Hematopoietic multipotent progenitor cell treated with erythropoietin and hydrocortisone succinate and interleukin-3 and kit ligand, for 17 days (in vitro differentiated cells): ENCODE measurements at places on chromosomes 5 and 9.

DNA sequence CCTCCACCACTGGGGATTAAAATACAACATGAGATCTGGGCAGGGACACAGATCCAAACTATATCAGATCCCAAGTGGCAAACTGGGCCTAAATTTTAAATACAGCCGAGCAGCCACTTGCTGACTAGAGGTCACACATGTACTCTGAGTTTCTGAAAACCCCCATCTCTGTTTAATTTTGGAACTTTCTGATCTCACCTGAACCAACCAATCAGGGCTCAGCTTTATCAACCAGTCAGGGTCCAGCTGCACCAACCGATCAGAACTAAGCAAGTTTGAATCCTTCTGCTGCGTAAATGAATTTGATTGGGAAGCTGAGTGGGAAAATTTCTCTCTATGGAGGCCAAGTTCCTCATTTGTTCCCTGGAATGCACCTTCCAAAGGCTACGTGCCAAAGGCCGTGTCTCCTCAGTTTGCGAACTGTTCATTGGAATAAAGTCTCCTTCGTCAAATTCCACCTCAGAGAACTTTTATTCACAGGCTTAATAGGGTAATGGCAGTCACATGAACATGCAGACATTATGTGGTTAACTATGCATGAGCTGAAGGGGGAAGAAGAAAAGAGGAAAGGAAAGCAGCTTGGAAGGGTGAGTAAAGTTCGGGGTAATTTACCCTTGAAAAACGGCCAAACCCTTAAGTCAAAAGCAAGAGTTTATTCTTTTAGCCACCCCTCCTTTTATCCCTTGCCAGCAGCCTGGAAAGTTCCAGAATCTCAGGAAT, 3.7 kb downstream of the CD180 start:
- no peak for DNase-seq

DNA sequence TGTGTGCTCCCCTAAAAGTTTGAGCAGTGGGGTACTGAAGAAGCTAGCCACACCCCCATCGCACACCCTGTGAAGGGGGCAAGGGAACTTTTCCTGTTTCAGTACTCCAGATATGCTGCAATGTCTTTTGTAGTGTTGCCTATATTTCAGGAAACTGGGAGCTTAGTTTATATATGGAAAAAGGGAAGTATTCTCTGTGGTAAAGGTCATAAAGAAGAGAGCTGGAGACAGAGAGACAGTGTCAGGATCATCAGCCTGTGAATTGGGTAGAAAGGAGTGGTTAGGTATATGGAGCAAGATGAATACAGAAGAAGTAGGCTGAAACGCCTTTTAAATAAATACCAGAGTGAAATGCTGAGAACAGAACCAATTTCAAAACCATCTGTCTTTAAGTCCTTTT, 82.2 kb upstream of the C9orf72 start:
- DNase-seq = no peak

GRCh38 chr5:23139338-23140171, 286.4 kb upstream of the CDH12 start:
- no peak for DNase-seq

GRCh38 chr5:148585988-148586387, 68.3 kb downstream of the HTR4 start:
- no peak for DNase-seq

DNA sequence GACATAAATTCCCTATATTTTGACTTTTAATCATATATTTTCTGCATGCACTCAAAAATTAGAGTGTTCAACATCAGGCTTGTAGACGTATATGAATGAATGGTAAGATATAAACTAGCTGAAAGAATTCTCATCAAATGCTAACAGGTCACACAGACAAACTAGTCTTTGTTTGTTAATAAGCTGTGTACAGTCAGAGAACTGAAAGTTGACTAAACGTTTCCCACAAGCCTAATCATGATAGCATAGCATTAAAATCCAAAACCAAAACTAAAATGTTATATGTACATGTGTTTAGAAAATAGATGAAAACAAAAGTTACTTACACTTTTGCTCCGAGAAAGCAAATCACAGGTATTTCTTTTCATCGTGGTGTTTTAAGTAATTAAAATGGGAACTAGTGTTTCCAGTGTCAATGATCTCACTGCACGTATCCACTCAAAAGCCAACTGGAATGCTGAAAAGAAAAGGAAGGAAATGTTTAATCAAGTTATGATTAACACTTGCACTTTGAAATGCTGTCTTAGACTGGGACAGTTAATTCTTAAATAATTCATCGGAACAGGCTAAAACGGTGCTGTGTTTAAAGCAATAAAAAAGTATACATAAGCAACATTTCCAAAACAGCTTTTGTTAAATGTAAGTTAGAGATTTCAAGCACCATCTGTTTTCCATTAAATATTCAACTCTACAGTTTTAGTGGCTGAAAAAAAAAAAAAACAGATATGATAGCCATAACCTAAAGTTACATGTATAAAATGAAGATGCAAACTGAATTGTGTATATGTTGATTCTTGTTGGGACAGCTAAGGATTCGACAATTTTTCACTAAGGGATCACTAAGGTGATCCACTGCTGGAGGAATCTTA, 291.9 kb upstream of the PDE4D start:
- no peak for DNase-seq

- DNase-seq = no peak
Measured at GRCh38 chr9:98318834-98319478, 63.5 kb upstream of the TBC1D2 start.

- DNase-seq = no peak
Measured at GRCh38 chr5:116441223-116441622, 133.4 kb downstream of the SEMA6A start.

DNA sequence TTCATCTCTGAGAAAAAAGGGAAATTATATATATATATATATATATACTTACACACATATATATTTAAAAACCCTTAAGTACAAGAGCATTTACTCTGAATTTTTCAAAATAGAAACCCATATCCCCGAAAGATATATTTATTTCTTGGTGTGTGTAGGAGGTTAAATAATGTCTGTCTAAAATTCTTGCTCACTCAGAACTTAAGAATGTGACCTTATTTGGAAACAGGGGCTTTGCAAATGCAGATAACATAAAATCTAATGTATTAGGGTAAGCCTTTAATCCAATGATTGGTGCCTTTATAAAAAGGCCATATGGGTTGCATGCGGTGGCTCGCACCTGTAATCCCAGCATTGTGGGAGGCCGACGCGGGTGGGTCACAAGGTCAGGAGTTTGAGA, 517.3 kb upstream of the TLE4 start:
- no peak for DNase-seq

GRCh38 chr5:133373121-133373870, 239.0 kb downstream of the FSTL4 start:
- DNase-seq = no peak

DNA sequence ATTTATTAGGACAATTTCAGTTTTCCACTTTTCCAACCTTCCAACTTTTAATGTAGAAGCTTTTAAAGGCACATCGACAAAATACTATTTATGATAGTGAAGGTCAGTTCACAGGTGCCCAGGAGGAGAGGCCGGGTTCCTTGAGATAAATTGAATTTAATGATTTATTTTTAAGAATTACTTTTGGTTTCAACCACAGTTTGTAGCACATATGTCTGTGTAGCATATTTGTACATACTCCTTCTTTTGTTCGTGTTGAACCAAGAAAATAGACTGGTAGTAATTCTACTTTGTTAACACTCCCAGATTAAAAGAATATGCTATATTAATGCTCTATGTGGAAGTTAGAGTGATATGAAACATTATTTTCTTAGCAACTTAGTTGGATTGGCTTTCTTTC, 46.7 kb downstream of the NTRK2 start:
- no peak for DNase-seq

- DNase-seq = no peak
Measured at GRCh38 chr9:131714821-131715220, 25.1 kb downstream of the RAPGEF1 start.

- peak; percentile 79 for DNase-seq
Measured at GRCh38 chr5:180802325-180803180, at the start of gene MGAT1. MGAT1 (minus strand) TSS chr5:180802806; CDS start chr5:180792971, 9,835 bp downstream.

DNA sequence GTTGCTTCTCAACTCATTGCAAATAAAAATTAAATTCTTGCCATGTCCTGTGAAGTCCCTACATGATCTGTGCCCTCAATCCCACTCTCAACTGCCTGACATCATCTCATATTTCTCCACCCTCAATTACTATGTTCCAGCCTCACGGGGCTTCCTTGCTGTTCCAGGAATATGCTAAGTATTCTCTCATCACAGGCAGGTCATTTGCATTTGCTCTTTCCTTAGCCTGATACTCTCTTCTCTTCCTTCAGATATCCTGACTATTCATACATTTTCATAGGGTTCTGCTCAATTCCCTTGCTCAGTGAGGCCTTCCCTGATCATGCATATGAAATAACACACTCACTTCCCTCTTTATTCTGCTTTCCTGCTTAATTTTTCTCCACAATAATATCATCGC, 135.1 kb upstream of the DAB2 start:
- DNase-seq = no peak

- DNase-seq = no peak
Measured at GRCh38 chr5:97726106-97726505, 543.1 kb upstream of the RIOK2 start.

GRCh38 chr9:88087906-88088305, 50.4 kb downstream of the SPATA31C2 start:
- no peak for DNase-seq

GRCh38 chr9:32395510-32396216, 11.2 kb downstream of the ACO1 start:
- no peak for DNase-seq

DNA sequence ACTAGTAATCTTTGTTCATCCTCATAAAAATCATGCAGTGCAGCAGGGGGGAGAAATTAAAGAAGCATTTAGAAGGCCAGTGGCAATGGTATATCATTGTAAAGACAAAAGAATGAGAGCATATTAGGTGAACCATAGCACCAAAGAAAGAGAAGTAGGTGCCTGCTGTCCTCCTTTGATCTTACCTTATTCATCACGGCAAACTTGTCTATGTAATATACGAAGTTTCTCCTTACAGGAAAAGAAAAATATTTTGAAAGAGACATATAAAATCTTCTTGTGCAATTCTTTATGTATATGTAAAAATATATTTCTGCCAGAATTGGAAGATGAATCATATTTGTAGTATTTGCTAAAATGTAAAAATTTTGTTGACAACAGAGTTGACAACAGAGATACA, 411.3 kb upstream of the ARRDC3 start:
- no peak for DNase-seq

DNA sequence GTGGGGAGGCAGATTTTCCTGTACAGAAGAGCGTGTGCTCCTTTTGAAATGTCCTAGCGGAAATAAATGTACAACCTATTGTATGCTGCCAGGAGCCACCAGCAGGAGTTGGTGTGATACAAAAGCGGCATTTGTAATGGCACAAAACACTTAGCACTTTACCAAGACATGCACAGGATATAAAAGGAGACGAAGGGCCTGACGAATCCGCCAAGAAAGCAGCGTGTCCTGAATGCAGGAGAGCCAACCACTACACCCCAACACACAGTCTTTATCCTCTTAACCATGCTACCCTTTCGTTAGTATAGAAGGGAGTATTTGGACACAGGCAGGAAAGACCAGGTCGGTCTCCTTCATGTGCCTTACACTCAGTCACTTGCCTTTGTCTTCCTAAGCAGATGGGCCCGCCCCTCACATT, 218.1 kb downstream of the TRIM32 start:
- DNase-seq = no peak

- DNase-seq = no peak
Measured at GRCh38 chr9:93823245-93824072, 131.7 kb downstream of the BARX1 start.

DNA sequence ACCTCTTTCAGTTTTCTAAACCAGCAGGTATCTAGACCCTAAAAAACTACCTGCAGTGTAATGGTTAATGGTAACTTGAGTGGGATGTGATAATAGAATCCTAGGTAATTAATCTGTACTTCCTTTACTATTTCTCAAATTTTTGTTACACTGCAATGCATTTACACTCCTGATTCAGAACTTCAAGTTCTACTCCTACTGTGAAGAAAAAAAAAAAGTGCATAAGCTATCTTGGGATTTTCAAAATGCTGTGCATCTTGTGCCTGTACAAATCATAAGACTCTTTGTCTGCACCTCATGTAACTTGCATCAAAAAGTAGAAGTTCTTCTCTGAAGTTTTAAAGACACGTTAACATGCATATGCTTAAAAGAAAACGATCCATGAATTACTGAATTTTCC, 554.1 kb downstream of the CETN3 start:
- no peak for DNase-seq

GRCh38 chr9:39108145-39108544, 179.8 kb downstream of the CNTNAP3 start:
- DNase-seq = no peak

GRCh38 chr5:74556631-74557595, 83.6 kb downstream of the ENC1 start:
- no peak for DNase-seq

DNA sequence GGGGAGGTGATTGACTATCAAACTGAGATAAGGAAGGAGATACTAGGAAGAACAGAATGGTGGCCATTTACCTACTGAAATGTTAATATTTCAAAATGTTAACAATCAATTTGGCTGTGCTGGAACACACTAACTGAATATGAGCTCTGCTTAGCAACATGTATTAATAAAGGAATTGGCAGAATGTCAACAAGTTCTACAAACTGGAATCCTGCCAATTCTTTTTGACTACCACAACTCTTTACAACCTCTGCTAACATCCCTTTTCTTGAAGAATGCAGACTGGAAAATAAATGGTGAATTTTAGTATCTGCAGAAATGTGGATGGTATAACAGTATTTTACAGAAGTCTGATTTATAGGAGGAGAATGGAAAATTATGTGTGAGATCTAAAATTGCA, 446.4 kb downstream of the ISL1 start:
- no peak for DNase-seq

DNA sequence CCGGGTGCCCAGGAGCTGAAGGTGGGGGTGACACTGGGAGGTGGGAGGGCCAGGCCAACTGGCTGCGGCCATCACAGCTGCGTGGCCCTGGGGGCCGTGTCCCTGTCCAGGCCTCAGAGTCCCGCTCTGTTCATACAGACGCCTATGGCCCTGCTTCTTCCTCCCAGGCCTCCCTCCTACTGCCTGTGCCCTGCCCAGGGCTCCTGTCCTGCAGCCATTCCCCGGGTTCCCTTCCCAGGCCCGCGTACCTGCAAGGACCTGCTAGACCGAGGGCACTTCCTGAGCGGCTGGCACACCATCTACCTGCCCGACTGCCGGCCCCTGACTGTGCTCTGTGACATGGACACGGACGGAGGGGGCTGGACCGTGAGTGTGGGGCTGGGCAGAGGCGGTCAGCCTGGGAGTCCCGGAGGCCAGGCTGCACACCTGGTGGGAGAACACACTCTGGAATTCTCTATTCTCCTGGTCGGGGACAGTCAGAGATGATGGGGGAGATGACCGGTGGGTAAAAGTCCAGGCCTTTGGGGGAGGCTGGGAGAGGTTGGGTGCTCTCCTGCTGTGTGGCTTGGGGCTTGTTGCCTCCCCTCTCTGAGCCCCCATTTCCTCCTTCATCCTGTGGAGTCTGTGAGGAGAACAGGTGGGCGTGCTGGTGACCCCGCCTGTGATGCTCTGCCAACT, 4.5 kb downstream of the FCN2 start:
- DNase-seq = no peak
